ENCODE measurements at places on chromosomes 11 and 22.

- DNase-seq, result no peak
These were observed 101.1 kb upstream of the FAT3 start for GRCh38 chr11:92123540-92123939.

DNA sequence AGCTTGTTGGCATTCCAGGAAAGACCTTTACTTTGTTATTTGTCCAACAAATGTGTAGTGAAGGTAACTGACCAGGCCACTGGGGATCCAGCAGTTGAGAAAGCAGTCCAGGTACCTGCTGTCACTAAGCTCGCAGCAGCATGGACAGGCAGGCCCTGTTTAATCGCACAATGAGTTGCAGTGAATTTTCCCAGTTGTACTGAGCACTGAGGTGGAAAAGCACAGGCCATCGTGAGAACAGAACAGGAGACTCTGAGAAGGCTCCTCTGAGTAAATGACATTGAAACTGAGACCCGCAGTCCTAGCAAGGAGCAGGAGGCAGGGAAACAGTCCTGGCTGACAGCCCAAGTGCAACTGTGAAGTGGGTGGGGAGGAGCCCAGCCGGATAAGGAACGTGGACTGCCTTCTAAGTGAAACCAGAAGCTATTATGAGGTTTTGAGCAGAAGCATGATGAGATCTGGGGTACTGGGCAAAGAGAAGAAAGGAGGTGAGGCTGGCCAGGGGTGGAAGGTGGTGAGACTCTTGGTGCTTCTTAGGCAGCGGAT lies 39.8 kb upstream of the CDON start:
- no peak for DNase-seq

GRCh38 chr11:64536997-64537396 lies 54.0 kb upstream of the SLC22A12 start:
- no peak for DNase-seq

GRCh38 chr11:19849107-19849789 lies 136.6 kb downstream of the NAV2 start:
- DNase-seq, result no peak

DNA sequence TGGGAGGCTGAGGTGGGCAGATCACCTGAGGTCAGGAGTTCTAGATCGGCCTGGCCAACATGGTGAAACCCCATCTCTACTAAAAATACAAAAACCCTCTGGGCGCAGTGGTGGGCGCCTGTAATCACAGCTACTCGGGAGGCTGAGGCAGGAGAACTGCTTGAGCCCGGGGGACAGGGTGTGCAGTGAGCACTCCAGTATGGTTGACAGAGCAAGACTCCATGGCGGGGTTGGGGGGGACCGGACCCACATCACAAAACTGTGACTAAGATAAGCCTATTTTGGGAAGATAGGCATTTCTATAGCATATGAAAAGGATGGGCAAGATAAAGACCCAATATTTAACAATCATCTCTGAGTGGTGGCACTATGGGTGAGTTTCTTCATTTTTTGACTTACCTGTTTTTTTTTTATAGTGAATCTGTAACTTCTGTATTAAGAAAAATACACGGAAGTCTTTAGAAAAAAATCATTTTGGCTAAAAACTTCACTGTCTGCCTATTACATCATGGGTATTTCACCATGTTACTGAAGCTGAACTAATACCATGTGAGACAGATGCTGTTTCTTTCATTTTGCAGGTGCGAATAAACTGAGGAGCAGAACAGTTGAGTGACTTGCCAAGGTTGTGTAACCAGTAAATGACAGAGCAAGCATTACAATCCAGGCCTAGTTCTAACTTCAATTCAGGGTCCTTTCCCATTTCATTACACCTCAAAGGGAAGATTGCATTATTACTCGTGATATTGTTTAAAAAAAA lies 2.5 kb downstream of the CELF1 start:
- DNase-seq, result no peak

DNA sequence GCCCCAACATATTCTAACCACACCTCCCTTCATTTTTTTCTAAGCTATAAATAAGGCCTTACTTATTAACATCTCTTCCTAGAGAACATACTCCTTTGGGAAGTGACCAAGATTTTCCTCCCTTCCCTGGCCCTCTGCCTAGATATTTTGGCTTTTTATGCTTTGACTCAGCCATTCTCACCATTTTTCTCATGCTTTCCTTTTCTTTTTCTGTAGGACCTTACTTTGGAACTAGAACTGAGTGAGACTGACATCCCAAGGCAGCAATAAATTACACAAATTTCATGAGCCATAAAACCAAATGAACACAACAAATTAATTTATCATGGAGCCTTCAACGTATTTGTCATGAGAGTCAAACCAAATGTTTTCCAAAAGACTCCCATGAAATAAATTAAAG lies 142.7 kb upstream of the CTSC start:
- no peak for DNase-seq

DNA sequence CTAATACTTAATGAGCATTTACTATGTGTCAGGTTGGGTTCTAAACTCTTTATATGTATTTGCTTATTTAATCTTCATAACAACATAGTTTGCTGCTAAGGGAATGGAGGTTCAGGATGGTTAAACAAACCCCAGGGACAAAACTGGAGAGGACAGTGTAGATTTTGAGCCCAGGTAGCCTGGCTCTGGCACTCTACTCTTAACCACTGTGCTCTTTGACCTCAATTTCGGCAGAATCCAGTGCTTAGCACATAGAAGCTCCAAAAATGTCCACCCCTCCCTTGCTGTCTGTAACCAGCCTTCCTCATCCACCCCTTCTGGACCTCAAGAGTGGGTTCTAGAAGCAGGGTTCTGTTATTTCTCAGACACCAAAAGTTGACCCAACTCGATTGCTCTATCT lies 88.0 kb upstream of the SYT13 start:
- no peak for DNase-seq

- DNase-seq, result no peak
These were observed 93.1 kb upstream of the HORMAD2 start for GRCh38 chr22:29987137-29987536.

DNA sequence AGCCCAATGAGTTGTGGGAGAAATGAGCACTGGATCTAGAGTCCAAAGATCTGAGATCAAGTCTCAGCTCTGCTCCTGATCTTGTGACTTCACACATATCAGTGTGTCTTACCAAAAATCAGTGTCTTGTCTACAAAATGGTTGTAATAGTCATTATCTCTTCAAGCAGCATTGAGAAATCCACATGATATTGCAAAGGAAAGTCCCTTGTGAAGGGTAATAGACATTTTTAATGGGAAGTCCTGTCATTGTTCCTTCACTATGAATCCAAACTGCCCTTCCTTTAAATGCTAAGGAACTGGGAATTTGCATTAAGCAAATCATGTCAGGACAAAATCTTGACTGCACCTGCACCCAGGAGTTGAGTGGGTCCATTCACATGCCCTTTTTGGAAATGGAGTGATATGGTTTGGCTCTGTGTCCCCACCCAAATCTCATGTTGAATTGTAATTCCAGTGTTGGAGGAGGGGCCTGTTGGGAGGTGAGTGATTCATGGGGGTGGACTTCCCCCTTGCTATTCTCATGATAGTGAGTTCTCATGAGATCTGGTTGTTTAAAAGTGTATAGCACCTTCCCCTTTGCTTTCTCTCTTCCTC lies 51.1 kb downstream of the COMMD9 start:
- no peak for DNase-seq

- no peak for DNase-seq
These were observed 276.8 kb downstream of the BRD1 start for GRCh38 chr22:49550766-49551362.

DNA sequence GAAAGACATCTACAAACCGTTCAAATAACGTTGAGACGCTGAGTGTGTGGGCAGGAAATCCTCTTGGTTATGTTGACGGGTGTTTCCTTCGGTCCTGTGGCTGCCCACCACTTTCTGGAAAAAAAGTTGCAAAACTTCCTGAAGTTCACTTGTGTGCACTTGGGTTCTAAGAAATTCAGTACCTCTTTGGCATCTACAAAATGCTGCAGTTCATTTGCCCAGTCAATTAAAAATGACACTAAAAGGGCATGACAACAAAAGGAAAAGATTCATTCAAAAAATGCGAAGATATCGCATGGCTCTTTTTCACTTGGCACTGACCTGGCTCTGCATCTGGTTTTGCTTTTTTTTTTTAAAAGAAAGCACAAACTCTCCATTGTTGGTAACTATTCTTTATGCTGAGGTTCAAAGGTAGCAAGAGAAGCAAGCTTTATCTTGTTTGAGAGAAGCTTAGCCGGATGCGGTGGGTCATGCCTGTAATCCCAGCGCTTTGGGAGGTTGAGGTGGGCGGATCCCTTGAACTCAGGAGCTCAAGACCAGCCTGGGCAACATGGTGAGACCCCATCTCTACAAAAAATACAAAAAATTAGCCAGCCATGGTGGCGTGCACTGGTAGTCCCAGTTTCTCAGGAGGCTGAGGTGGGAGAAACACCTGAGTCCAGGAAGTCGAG lies 10.6 kb upstream of the XBP1 start:
- no peak for DNase-seq

DNA sequence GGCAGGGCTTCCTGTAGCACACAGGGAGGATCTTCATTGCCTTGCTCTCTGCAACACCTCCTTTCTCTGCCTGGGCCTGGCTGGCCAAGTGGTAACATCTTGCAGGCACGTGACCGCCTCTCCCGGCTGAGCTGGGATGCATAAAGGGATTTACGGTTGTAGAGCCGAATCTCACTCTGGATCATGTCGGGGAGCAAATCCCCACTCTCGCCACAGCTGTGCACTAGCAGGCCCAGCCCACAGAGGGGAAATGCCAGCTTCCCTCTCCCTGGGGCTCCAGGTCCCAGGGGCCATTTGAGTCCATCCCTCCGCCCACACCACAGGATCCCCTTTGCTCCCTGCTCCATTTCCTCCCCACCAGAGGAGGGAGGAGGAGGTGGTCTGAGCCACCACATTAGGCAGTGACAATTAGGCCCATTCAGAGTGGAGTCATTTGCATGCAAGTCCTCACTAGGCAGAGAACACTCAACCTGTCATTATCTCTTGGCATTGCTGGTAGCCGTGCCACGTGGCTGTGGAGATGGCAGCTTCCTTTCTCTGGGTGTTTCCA lies 196.7 kb downstream of the DSCAML1 start:
- DNase-seq, result peak; percentile 89

DNA sequence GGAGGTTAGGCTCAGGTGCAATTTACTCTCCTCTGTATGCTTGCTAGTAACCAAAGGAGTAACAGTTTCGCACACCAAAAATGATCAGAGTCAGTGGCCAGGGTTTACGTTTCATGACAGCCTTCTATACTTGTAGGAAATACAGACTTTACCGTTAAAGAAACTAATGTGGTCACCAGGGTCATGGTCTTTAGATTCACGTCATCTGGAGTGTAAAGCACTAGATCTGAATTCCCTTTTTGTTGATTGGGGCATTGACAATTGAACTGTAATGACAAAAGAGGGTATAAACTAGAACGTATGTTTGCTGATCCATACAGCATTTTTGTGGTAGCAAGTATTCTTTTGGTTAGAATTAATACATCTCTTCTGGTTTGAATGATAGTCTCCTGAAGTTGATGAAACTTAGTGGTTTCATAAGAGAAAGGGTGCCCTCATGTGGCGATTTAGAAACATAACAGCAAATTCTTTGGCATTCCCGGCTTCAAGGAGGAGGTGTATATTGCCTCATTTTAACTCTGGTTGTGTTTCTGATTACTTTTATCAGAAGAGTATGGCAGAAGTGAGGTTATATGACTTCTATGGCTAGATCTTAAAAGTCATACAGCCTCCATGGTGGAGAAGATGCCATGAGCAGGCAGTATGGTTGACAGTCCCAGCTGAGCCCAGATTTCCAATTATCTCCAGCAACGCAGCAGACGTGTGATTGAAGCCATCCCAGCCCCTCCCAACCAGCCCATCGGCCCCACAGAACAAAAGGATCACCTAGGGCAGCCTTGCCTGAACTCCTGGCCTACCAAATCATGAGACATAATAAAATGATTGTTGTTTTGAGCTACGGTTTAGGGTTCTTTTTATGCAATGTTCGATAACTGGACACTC lies 35.1 kb downstream of the MMP7 start:
- DNase-seq, result peak; percentile 56

DNA sequence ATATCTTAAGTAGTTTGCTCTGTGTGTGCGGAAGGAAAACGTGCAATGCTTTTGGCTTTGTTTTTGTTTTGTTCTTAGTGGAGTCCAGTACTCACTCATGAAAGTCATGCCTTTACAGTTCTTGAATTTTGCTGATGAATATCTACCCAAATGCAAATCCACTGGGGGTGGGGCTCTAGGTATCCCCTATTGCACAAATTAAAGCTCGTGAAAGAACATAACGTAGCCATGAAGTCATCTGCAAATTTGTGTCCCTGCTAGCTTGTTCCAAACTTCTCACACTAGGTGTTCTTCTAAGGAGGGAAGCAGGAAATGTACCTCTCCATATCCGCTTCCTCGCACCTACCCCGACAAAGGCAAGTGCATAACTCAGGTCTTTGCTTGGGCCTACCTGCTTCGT lies 118.9 kb downstream of the MICAL3 start:
- no peak for DNase-seq

DNA sequence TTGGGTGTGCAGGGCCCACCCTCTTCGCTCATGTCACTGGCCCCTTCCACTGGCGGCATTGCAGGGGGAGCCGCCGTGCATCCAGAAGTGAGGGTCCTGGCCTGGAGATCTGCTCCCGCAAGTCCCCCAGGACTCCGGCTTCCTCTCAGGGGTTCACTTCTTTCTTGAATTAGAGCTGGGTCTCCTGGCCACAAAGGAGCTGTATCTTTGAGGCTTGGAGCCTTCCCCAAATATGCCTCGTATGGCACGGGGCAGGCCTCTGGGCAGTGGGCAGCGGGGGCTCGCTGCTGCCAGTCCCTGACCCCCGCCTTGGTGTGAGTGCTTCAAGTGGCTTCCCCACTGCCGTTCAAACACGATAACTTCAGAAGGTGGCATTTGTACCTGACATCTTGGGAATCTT lies 7.4 kb upstream of the IFITM3 start:
- no peak for DNase-seq

- DNase-seq, result no peak
These were observed 4.2 kb downstream of the MYRF start for GRCh38 chr11:61756452-61757212.

GRCh38 chr22:48713272-48714205 lies 1114.1 kb downstream of the BRD1 start:
- no peak for DNase-seq

GRCh38 chr11:58762284-58763119 lies 30.8 kb upstream of the GLYAT start:
- DNase-seq, result no peak

DNA sequence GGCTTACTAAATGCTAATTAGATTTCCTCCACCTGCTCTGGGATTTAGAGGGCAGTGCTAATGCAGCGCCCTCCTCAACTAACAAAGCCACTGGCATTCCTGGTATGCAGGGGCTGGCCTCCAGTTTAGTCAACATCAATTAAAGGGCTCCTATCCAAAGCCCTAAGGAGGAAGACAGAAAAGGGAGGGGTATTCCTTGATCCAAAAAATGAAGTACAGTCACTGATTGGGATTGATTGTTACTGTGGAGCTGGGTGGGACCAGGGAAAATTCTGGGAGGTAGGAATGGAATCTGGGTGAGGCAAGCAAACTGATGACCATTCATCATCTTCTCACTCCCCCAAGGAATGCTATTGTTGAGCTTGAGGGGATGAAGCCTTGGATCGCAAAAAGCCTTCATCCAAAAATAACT lies 52.2 kb downstream of the GAB2 start:
- DNase-seq, result no peak

Measured in COR-L47 (cell line).